ENCODE measurements at places on chromosomes 5 and 9.
A peak's percentile ranks its signal among the peaks of the same experiment; 100 is the strongest.

DNA sequence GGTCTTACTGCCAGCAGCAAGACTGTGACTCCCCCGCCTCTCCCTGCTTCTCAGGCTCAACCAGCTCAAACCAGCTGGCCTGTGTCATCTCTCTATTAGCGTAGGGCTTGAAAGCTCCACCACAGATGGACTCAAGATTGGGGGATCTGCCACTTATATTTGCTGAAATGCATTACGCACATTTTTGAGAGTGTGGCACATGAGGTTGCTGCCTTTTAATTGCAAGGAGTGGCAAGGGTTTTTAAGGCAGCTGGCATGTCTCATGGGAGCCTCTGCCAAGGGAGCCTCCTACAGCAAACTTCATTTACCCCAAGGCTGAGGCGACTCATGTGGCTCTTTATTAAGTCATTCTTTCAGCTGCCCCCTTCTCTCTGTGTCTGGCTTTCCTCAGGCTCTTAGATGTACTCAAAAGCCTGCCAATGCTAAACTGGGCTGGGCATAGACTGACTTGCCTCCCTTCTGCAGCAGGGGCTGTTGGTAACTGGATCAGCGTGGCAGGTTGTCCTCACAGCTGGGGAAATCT is 219.3 kb downstream of the SMARCA2 start:
- H3K4me3 ChIP-seq, result no peak overlapping the region
- no peak for DNase-seq
- H3K36me3 ChIP-seq, result no peaks in the 10 kb centered on the region
- H3K4me1 ChIP-seq, result peaks cover 12% of the 10 kb centered on the region
- no peak overlapping the region for H3K27ac ChIP-seq

GRCh38 chr5:141605523-141606277 is 13.1 kb downstream of the DIAPH1 start:
- no peak overlapping the region for H3K4me3 ChIP-seq
- peak overlapping the region; percentile 4 for H3K27ac ChIP-seq
- no peaks in the 10 kb centered on the region for H3K27me3 ChIP-seq
- no peaks in the 10 kb centered on the region for H3K36me3 ChIP-seq

- no peak overlapping the region for H3K4me3 ChIP-seq
- H3K27me3 ChIP-seq, result no peaks in the 10 kb centered on the region
- no peak for DNase-seq
- H3K4me1 ChIP-seq, result peaks cover 8% of the 10 kb centered on the region
Measured at GRCh38 chr9:5509573-5509972, 758 bp upstream of the PDCD1LG2 start.

DNA sequence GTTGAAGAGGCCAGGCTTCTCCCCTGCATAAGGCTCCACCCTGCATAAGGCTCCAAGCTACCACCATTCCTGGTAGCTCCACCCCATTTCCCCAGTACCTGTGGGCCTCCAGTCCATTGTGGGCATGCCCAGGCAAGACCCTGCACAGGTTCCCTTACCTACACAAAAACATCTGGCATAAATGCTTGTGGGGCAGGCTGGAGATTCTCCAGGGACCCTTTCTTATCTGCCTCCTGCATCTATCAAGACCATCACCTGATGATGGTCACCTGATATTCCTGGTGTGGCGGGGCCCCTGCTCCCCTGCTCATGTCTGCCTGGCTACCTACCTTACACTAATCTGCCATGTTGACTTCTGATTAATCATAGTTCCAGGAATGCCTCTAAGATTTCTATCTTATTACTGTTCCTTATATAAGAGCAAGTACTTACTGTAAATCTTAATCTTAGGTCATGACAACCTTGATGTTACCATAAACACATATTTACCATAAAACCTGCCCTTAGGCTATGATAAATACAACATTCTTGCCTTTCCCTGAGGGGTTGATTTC is 41.0 kb downstream of the FGD3 start:
- DNase-seq, result no peak
- no peak overlapping the region for H3K27ac ChIP-seq
- H3K4me3 ChIP-seq, result no peak overlapping the region
- no peaks in the 10 kb centered on the region for H3K36me3 ChIP-seq
- no peaks in the 10 kb centered on the region for H3K27me3 ChIP-seq

DNA sequence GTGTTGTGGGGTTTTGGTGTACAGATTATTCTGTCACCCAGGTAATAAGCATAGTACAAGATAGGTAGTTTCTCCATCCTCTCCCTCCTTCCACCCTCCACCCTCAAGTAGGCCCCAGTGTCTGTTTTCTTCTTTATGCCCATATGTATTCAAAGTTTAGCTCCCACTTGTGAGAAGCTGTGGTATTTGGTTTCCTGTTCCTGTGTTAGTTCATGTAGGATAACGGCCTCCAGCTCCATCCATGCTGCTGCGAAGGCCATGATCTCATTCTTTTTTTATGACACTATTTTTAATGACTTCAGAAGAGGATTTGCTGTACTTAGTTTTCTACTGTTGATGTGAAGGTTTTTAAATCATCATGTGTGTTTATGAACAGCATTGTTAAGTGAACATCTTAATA is 11.9 kb downstream of the CCDC180 start:
- no peak overlapping the region for H3K4me3 ChIP-seq
- H3K4me1 ChIP-seq, result no peaks in the 10 kb centered on the region
- H3K36me3 ChIP-seq, result peaks cover 7% of the 10 kb centered on the region
- DNase-seq, result no peak
- no peaks in the 10 kb centered on the region for H3K27me3 ChIP-seq
- no peak overlapping the region for H3K27ac ChIP-seq

- H3K27ac ChIP-seq, result peak overlapping the region; percentile 73
- peak; percentile 27 for DNase-seq
- no peak overlapping the region for H3K4me3 ChIP-seq
- H3K36me3 ChIP-seq, result no peaks in the 10 kb centered on the region
Measured at GRCh38 chr5:148808864-148809642, 17.4 kb upstream of the ADRB2 start.

- no peaks in the 10 kb centered on the region for H3K27me3 ChIP-seq
- no peaks in the 10 kb centered on the region for H3K36me3 ChIP-seq
- no peak overlapping the region for H3K4me3 ChIP-seq
- H3K27ac ChIP-seq, result no peak overlapping the region
Measured at GRCh38 chr5:14364096-14364495, 217.5 kb upstream of the OTULINL start.

DNA sequence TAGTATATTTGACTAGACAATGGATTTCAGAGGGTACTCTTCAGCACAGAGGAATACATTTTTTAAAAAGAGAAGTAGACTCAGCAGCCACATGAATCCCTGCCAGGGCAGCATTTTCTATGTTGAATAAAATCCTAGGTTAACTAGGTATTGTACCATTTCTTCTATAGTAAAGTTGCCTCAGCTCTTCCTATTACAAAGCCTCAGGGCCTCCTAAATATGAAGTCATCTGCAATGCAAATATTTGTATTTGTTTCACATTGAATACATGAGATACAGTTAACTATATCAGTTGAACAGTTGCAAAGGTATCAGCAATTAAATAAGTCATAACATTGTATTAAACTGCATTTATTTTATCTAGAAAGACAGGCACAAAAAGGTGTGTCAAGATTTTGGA is 59.5 kb downstream of the NUDT12 start:
- no peaks in the 10 kb centered on the region for H3K27me3 ChIP-seq
- H3K4me1 ChIP-seq, result peaks cover 5% of the 10 kb centered on the region
- H3K36me3 ChIP-seq, result no peaks in the 10 kb centered on the region
- H3K27ac ChIP-seq, result no peak overlapping the region
- no peak for DNase-seq

DNA sequence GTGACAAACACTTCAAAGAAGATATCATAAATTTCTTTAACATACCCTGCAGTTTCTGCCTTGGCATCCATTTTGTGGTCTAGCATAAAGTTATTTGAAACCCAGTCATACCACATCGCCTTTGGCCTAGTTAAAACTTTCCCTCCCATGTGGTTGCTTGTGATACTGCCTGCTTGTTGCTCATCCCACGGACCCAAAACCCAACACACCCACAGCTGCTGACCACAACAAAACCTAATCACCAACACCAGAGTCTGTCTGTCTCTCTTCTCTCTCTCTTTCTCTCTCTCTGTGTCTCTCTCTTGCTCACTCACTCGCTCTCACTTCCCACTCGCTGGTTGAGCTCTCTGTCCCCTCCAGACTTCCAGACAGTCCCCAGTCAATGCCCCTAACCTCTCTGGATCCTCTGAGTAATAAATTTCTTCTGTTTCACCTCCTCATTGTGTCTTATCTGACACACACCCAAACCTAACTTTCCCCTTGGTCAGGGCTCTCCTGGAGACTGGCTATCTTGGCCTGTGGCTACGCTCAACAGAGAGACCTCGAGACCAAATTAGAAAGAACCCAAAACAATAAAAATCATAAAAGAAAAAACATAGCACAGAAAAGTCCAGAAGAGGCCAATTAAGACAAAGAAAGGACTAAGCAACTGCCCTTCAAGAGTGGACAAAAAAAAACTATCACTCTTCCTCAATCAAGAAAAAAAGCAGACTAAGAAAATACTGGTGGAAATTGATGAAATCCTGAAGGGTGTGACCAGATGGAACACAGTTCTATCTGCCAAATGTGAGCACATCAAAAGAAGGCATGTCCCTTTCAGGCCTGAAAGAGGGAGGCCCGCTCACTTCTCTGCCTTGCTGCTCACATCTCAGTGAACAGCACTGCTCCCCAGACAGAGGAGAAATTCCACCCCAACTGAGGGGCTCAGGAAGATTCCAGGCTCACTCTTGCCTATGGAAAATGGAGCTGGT is 41.5 kb downstream of the TTLL11 start:
- no peak for DNase-seq
- H3K27ac ChIP-seq, result no peak overlapping the region
- H3K27me3 ChIP-seq, result no peaks in the 10 kb centered on the region
- H3K36me3 ChIP-seq, result no peaks in the 10 kb centered on the region
- no peaks in the 10 kb centered on the region for H3K4me1 ChIP-seq

DNA sequence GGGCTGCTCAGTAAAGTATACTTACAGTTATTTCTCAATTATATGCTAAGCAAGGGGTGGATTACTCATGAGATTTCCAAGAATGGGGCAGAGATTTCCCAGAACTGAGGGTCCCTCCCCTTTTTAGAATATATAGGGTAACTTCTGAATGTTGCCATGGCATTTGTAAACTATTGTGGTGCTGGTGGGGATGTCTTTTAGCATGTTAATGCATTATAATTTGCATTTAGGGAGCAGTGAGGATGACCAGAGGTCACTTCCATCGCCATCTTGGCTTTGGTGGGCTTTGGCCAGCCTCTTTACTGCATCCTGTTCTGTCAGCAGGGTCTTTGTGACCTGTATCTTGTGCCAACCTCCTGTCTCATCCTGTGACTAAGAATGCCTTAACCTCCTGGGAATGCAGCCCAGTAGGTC is 35.5 kb downstream of the TTC1 start:
- H3K27ac ChIP-seq, result no peak overlapping the region
- no peak for DNase-seq
- H3K4me3 ChIP-seq, result no peak overlapping the region
- no peaks in the 10 kb centered on the region for H3K36me3 ChIP-seq
- no peaks in the 10 kb centered on the region for H3K4me1 ChIP-seq

GRCh38 chr5:107968998-107969397 is 298.3 kb upstream of the EFNA5 start:
- no peaks in the 10 kb centered on the region for H3K36me3 ChIP-seq
- no peak for DNase-seq
- H3K4me1 ChIP-seq, result no peaks in the 10 kb centered on the region
- H3K4me3 ChIP-seq, result no peak overlapping the region
- no peaks in the 10 kb centered on the region for H3K27me3 ChIP-seq

GRCh38 chr5:6578676-6579343 is 54.0 kb downstream of the NSUN2 start:
- no peak overlapping the region for H3K27ac ChIP-seq
- H3K4me3 ChIP-seq, result no peak overlapping the region
- H3K36me3 ChIP-seq, result no peaks in the 10 kb centered on the region
- peaks cover 10% of the 10 kb centered on the region for H3K27me3 ChIP-seq
- no peaks in the 10 kb centered on the region for H3K4me1 ChIP-seq

DNA sequence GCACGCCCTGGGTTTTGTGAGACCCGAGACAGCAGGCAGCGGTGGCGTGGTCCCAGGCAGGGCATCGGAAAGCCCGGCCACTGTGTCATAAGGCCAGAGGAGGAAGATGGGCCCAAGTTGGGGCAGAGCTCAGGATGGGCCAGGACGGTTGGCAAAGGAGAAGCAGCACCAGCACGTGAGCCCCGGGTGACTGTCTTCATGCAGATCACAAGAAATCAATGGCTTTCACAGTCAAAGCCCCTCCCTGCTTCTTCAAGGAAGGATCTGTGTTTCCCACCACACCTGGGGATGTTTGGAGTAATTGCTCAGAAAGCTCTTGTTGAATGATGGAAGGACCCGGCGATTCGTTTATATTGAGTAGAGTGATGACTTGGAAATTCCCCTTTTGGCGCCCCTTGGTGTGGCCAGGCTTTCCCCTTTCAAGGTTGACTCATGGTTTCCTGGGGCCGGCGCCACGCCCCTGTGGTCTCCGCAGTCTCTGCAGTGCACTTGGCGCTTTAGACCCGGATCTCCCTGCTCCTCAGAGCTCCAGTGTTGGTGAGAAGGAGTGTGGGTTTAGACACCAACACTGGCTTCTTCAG is 52.1 kb downstream of the IL31RA start:
- no peaks in the 10 kb centered on the region for H3K36me3 ChIP-seq
- no peak overlapping the region for H3K4me3 ChIP-seq
- no peaks in the 10 kb centered on the region for H3K27me3 ChIP-seq
- DNase-seq, result no peak

DNA sequence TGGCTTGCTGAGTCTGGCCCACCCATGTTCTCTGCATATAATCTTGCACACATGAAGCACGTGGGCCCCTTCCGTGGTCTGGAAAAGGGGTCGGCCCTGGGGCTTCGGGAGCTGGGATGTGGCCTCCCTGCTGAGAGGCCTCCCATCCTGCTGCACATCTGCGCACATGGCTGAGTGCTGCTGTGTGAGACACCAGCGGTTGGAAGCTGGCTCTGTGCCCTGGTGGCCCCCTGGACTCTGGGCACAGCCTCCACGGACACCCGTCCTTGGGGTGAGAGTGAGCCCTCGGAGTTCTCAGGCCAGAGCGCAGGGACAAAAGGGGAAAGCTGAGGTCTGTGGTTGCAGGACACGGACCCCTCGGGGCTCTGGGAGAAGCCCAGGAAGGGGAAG is 115.8 kb downstream of the RXRA start:
- DNase-seq, result peak; percentile 39
- no peak overlapping the region for H3K4me3 ChIP-seq
- no peak overlapping the region for H3K27ac ChIP-seq
- H3K27me3 ChIP-seq, result no peaks in the 10 kb centered on the region
- H3K4me1 ChIP-seq, result peaks cover 45% of the 10 kb centered on the region

- no peaks in the 10 kb centered on the region for H3K36me3 ChIP-seq
- no peak overlapping the region for H3K27ac ChIP-seq
- no peak overlapping the region for H3K4me3 ChIP-seq
Measured at GRCh38 chr9:76161106-76161505, 233.1 kb downstream of the RFK start.

GRCh38 chr9:38053697-38054461 is 15.1 kb downstream of the SHB start:
- no peaks in the 10 kb centered on the region for H3K27me3 ChIP-seq
- H3K36me3 ChIP-seq, result no peaks in the 10 kb centered on the region
- no peak overlapping the region for H3K27ac ChIP-seq
- no peak overlapping the region for H3K4me3 ChIP-seq

GRCh38 chr5:116626945-116627679 is 52.5 kb upstream of the SEMA6A start:
- H3K4me1 ChIP-seq, result no peaks in the 10 kb centered on the region
- H3K27me3 ChIP-seq, result no peaks in the 10 kb centered on the region
- no peak overlapping the region for H3K4me3 ChIP-seq
- no peaks in the 10 kb centered on the region for H3K36me3 ChIP-seq
- H3K27ac ChIP-seq, result no peak overlapping the region

Data from adrenal gland (tissue), 19 donors.